ENCODE measurements at places on chromosomes 6 and 20.

- DNase-seq, result no peak
- no peak overlapping the region for H3K27ac ChIP-seq
- H3K4me3 ChIP-seq, result no peak overlapping the region
- no peaks in the 10 kb centered on the region for H3K36me3 ChIP-seq
- H3K27me3 ChIP-seq, result no peaks in the 10 kb centered on the region
Observed at GRCh38 chr20:14446446-14446845, 109.0 kb upstream of the FLRT3 start.

GRCh38 chr6:117165911-117166499 lies 99.4 kb upstream of the VGLL2 start:
- no peaks in the 10 kb centered on the region for H3K36me3 ChIP-seq
- DNase-seq, result no peak
- no peak overlapping the region for H3K27ac ChIP-seq
- no peaks in the 10 kb centered on the region for H3K27me3 ChIP-seq

DNA sequence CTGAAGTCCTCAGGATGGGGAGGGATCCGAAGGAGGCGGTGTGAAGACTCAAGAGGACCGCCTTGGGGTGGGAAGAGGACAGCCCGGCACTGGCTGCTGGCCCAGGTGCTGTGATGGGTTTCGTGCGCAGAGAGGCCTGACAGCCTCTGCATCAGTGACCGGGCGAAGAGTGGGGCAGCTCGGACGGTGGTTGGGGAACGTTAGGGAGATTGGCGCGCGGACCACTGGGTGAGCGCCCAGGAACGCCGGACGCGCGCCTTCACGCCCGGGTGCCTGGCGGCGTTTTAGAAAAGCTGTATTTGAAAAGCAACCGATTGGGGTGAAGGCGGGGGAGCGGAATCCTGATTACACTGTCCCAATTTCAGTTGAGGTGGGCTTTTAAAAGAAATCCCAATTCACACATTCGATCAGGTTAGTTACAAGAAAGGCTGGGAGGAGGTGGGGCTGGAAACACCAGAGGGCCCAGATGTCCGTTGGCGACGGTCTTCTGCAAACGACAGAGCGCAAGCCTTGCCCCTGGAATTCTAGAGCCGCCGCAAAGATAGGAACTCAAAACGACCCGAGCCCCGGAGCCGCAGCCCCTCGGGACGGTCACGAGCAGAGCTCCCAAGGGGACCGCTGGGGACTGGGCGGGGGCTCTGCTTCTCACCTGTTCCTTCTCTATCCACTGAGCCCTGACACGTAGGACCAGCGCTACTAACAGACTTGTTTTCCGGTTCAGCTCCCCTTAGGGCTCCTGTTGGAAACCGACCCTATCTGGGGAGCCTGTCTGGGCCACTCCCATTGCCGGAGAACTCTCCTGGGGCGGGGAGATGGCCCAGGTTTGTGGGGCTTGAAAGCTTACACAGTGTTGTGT lies 8.5 kb upstream of the TRIM40 start:
- H3K36me3 ChIP-seq, result no peaks in the 10 kb centered on the region
- H3K27ac ChIP-seq, result peak overlapping the region; percentile 51
- no peaks in the 10 kb centered on the region for H3K27me3 ChIP-seq
- peak; percentile 84 for DNase-seq
- peak overlapping the region; percentile 6 for H3K4me3 ChIP-seq
- H3K4me1 ChIP-seq, result peaks cover 13% of the 10 kb centered on the region

DNA sequence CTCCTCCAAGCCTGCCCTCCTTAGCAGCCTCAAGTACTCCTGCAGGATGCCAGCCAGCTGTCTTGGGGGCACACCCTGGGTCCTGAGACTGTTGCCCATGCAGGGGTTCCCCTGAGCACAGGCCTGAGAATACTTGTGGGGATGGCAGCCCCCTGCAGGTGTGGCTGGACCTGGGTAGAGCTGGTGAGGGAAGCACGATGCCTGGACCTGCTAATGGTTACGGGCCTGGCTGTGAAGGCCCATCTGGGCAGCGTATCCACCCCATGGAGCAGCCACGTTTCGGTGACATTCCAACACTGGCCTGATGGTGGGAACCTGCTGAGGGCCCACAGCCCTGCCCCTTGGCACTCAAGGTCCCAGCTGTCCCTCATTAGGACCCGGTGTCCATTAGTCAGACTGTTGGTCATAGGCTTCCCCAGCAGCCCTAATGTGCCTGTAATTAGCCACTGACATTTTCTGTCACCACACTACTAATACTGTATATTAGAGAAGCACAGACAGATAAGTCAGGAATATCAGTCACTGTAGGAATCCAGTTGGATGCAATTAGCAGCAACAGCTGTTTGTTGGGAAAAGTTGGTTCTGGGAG lies 20.3 kb downstream of the CCDC167 start:
- H3K36me3 ChIP-seq, result peaks cover 36% of the 10 kb centered on the region
- peaks cover 22% of the 10 kb centered on the region for H3K4me1 ChIP-seq
- H3K27ac ChIP-seq, result no peak overlapping the region
- H3K4me3 ChIP-seq, result no peak overlapping the region
- H3K27me3 ChIP-seq, result no peaks in the 10 kb centered on the region

- no peaks in the 10 kb centered on the region for H3K27me3 ChIP-seq
- no peak overlapping the region for H3K4me3 ChIP-seq
- H3K27ac ChIP-seq, result no peak overlapping the region
Observed at GRCh38 chr6:52557389-52558265, 19.2 kb downstream of the TRAM2 start.

- DNase-seq, result no peak
- H3K4me3 ChIP-seq, result no peak overlapping the region
- no peaks in the 10 kb centered on the region for H3K27me3 ChIP-seq
Observed at GRCh38 chr6:144845186-144845585, 560.1 kb downstream of the UTRN start.

DNA sequence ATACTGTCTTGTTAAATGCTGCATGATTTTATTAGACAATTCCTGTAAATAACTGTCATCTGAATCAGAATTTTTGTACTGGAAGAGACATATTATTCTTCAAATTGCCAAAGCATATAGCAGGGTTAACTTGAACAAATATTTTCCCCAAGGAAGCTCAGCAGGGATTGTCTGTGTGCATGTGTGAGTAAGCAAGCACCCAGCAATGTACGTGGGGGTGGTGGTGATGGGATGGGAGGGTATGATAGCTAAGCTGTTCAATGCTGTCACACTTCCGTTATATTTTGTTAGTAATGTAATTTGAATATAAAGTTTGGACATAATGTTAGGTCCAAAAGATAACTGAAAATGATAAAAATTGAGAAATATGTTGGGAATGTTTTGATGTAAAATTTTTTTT lies 118.1 kb downstream of the MYB start:
- H3K36me3 ChIP-seq, result no peaks in the 10 kb centered on the region
- no peak overlapping the region for H3K27ac ChIP-seq
- H3K27me3 ChIP-seq, result no peaks in the 10 kb centered on the region

DNA sequence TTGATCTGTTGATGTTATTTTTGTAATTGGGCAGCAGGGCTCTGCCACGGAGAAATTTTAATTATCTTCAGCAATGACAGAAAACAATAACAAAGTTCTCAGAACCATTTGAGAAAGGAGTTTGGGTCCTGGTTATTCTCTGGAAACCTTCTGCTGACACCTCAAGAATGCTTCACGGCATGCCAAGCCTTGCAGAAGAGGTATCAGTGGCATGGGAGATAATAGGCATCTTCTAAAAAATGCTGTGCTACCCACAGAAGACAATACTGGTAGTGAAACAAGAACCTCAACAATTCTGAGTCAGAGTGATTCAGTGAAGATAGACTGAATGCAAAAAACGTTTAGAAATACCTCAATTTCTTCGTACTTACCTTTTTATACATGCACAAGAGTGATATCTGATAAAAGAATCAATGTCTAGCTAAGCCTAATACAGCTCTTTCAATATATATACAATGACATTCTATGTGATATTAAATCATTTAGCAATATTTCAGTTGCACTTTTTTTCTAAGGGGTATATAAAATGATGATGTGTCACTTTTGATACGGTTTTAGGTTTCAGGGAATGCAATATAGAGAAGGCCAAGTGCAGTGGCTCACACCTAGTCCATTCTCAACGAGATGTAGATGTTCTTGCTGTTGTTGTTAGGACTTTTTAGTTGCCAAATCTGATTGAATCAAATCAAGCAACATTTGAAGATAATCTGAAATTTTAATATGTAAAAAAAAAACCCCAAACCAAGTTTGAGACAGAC lies 110.4 kb upstream of the COL21A1 start:
- DNase-seq, result no peak
- no peak overlapping the region for H3K27ac ChIP-seq
- H3K27me3 ChIP-seq, result no peaks in the 10 kb centered on the region
- H3K4me3 ChIP-seq, result no peak overlapping the region
- H3K36me3 ChIP-seq, result no peaks in the 10 kb centered on the region

GRCh38 chr6:41682497-41683272 lies 44.4 kb downstream of the MDFI start:
- peaks cover 16% of the 10 kb centered on the region for H3K36me3 ChIP-seq
- no peak for DNase-seq
- H3K4me3 ChIP-seq, result no peak overlapping the region

- H3K27ac ChIP-seq, result no peak overlapping the region
- no peak overlapping the region for H3K4me3 ChIP-seq
- no peaks in the 10 kb centered on the region for H3K36me3 ChIP-seq
- DNase-seq, result no peak
- H3K4me1 ChIP-seq, result no peaks in the 10 kb centered on the region
Observed at GRCh38 chr6:28809947-28810658, 113.7 kb downstream of the TRIM27 start.

- H3K4me1 ChIP-seq, result no peaks in the 10 kb centered on the region
- no peaks in the 10 kb centered on the region for H3K27me3 ChIP-seq
- H3K36me3 ChIP-seq, result no peaks in the 10 kb centered on the region
- no peak for DNase-seq
Observed at GRCh38 chr6:31767096-31767645, 4.7 kb downstream of the SAPCD1 start.

- no peaks in the 10 kb centered on the region for H3K36me3 ChIP-seq
- H3K27ac ChIP-seq, result no peak overlapping the region
- H3K27me3 ChIP-seq, result no peaks in the 10 kb centered on the region
Observed at GRCh38 chr6:82589509-82590206, 226.0 kb downstream of the TPBG start.

GRCh38 chr20:45049904-45050471 lies 50.9 kb downstream of the KCNS1 start:
- H3K4me1 ChIP-seq, result peaks cover 17% of the 10 kb centered on the region
- no peaks in the 10 kb centered on the region for H3K36me3 ChIP-seq
- no peaks in the 10 kb centered on the region for H3K27me3 ChIP-seq

DNA sequence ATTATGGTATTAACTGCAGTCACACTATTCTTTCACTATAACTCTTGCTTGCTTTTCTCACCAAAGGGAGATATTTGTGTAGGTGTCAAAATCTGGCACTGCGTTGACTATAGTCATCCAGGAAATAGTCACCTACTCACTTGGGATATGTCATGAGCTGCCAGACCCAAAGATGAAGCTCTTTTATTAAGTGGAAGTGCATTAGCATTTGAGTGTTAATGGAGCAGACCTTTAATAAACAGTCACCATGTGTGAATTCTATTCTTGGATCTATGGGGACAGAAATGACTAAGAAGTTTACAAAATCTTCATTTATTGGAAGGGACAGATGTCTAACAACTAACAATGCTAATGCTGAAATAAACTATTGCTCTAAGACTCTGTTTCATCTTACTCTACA lies 130.1 kb upstream of the NEDD9 start:
- no peak for DNase-seq
- H3K27me3 ChIP-seq, result no peaks in the 10 kb centered on the region
- peaks cover 44% of the 10 kb centered on the region for H3K4me1 ChIP-seq
- H3K36me3 ChIP-seq, result no peaks in the 10 kb centered on the region
- H3K27ac ChIP-seq, result no peak overlapping the region

GRCh38 chr6:140773276-140773675 lies 1359.4 kb upstream of the GJE1 start:
- no peaks in the 10 kb centered on the region for H3K36me3 ChIP-seq
- DNase-seq, result no peak
- no peak overlapping the region for H3K4me3 ChIP-seq
- no peaks in the 10 kb centered on the region for H3K27me3 ChIP-seq
- H3K27ac ChIP-seq, result no peak overlapping the region
- H3K4me1 ChIP-seq, result no peaks in the 10 kb centered on the region

Data from thyroid gland (tissue), 4 donors.